ENCODE measurements at places on chromosomes 1 and 21.

- DNase-seq = peak; percentile 74
Observed at GRCh38 chr1:116380499-116381242, 7.6 kb downstream of the ATP1A1 start.

DNA sequence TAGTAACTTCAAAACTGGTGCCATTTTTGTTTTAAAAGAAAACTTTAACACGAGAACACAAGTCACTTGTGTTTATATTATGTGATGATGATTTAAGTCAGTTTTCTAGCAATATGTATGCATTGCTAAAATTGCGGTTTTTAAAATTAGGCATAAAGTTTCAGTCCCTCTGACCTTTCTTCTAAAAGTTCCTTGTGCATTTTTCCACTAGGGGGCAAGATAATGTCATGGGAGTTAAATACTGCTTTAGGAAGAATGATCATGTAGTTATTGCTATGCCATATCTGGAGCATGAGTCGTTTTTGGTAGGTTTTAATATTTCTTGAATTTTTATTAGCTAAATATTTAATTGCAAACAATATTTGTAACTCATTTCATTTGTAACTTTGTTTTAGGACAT lies 10.7 kb downstream of the CDC7 start:
- peak; percentile 47 for DNase-seq

DNA sequence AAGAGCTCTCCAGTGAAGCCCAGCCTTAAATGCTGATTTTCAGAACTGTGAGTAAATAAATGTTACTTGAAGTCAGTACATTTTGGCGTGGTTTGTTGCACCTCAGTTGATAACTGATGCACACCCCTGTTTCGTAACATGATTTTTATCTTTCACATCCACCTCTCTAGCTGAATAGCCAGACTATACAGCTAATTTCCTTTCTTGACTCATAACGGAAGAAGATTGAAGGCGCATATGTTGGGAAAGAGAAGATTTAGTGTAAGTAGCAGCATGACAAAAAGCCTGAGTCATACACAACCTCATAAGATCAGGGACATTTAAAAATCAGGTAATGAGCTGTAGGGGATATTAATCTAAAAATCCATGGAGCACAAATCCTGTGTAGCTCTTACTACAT lies 716.2 kb upstream of the ZP4 start:
- no peak for DNase-seq

DNA sequence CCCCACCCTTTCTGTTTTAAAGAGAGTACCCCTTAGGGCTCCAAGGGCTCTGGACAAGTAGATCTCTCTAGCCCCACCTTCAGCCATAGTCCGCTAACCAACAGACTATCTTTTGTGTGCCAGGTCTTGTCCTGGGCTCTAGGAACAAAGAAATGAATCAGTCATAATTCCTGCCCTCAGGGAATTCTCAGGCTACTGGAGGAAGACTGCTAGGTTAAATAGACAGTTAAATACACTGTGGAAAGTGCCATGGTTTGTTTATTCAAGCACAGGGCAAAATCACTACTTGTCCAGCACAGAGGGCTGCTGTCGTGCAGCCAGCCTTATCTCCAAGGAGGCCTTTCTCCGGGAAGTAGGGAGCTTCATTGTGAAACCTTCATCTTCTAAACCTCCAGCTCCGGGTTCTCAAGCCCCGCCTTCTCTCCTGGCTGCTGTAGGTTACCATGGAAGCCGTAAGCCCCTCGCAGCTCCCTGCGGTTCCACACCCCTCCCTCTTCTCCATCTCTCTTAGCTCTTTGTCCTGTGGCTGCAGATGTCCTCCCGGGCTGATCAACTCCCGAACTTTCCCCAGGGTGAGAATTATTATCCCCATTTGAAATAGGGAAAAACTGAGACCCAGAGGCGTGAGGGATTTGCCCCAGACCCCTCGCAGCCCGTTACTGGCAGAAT lies 29.8 kb downstream of the SHISAL2A start:
- DNase-seq = no peak

GRCh38 chr1:32474954-32475353 lies 10.1 kb downstream of the ZBTB8B start:
- no peak for DNase-seq

- no peak for DNase-seq
Observed at GRCh38 chr1:34087986-34088385, 77.0 kb downstream of the CSMD2 start.

GRCh38 chr1:6511561-6512244 lies 20.2 kb upstream of the PLEKHG5 start:
- no peak for DNase-seq

DNA sequence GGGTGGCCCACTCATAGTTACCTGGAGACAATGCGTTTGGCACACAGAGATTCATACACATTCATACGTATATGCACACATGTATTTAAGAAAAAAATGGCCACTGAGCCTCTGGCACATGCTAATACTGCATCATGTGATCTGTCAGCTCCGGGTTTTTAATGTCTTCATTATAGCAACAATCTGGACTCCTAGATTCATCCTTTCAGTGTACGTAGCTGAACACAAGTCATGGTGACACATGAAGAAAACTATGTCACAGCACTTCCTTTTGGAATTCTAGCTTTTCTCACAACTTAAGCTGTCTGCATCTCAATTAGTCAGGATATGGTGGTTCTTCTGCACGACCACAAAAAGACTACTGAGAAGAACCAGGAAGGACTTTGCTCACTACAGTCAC lies 24.7 kb downstream of the HSF2BP start:
- DNase-seq = no peak

Data from small intestine (tissue), 16 donors.